ENCODE measurements at places on chromosomes 5 and 9.
A peak's percentile ranks its signal among the peaks of the same experiment; 100 is the strongest.

DNA sequence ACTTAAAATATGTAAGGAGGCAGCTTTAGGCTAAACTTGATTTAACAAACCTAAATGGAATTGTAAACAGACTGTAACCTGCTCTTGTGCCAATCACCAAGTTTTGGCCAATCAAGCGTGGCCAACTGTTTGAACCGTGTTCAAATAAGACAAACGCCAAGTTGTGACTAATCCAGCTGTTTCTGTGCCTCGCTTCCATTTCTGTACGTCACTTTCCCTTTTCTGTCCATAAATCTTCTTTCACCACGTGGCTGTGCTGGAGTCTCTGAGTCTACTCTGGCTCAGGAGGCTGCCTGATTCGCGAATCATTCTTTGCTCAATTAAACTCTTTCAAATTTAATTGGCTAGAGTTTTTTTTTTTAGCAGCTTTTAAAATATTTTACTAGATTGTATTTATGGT lies 71.3 kb downstream of the LIX1 start:
- no peak for DNase-seq

GRCh38 chr9:112218908-112219307 lies 43.8 kb upstream of the SUSD1 start:
- no peak for DNase-seq

DNA sequence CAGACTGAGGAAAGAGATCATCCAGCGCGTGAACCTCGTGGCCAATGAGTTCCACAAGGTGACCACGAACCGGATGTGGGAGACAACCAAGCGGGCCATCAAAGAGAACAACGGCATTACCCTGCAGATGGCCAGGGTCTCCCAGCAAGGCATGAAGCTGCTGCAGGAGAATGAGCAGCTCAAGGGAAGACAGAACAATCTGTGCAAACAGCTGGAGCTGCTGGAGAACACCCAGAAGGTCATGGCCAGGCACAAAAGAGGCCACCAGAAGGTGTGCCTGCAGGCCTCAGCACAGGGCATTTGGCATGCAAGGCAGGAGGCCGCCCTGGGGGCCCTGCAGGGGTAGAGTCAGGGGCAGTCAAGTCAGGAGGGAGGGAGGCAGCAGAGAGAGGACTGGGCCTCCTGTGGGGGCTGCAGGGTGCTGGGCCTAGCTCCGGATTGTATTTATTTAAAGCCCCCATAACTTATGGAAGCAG lies 4.2 kb downstream of the PTRH1 start:
- DNase-seq, result no peak

GRCh38 chr9:19229595-19230354 lies 718 bp upstream of the DENND4C start:
- DNase-seq, result peak; percentile 82

GRCh38 chr9:130138171-130138653 lies 34.0 kb upstream of the NCS1 start:
- no peak for DNase-seq

Measured in progenitor cell of endocrine pancreas (in vitro differentiated cells).